ENCODE measurements at places on chromosomes 4 and X.

- no peak for DNase-seq
Measured at GRCh38 chrX:85922821-85923220, 124.5 kb downstream of the CHM start.

- no peak for DNase-seq
Measured at GRCh38 chr4:85805891-85806290, 330.9 kb downstream of the ARHGAP24 start.

DNA sequence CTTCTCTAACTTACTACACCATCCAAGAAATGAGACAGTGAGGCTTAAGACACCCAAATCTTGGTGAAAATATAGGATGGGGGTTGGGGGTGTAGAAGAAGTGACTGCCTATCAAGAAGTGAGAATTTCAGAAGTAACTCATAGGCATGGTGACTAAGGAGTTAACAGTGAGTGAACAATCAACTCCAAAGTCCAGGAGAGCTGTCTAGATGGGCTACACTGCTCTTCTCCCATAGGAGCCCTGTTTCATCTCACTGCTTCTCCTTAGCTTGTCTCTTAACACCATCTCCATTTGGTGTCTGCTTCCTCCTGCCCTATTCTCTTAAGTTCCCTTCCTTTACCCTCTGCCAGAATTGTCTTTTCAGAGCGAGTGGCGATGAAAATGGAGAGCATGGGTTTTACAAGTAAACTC is 22.7 kb downstream of the FABP2 start:
- no peak for DNase-seq

DNA sequence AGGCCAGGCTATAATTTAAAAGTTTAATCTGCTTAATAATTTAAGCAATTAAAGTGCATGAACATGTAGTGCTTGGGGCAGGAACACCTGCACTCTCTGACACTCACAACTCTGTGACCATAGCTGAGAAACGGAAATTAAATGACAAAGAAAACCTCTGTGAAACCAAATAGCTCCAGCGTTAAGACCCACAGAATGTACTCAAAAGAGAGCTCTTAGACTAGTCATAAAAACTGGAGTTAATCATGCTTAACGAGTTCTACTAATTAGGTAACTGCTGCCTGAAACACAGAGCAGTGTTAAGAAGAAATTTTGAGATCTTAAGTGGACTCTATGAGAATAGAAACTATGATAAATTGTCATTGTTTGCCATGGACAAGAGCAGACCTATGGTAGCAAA is 174.4 kb upstream of the SPIN4 start:
- no peak for DNase-seq

GRCh38 chr4:138510053-138510452 is 267.9 kb upstream of the SLC7A11 start:
- no peak for DNase-seq

GRCh38 chr4:173958445-173958844 is 325.0 kb downstream of the FBXO8 start:
- DNase-seq = no peak

GRCh38 chrX:123442764-123443163 is 258.7 kb downstream of the GRIA3 start:
- no peak for DNase-seq
